ENCODE measurements at places on chromosomes 1 and 21. TPM values are rescaled to one million over a fixed set of nuclear protein-coding genes. Genes with fewer than 3 reads are reported as not detected.

- DNase-seq: no peak
Observed at GRCh38 chr1:70892930-70893329, 154.7 kb downstream of the PTGER3 start.

- no peak for DNase-seq
Observed at GRCh38 chr1:42646056-42646455, 12.2 kb upstream of the PPIH start.

The PHGDH gene
- total RNA-seq: 60.3 TPM

The FABP3 gene
- total RNA-seq: not detected

GRCh38 chr1:21280011-21280471, 10.2 kb downstream of the ECE1 start:
- no peak for DNase-seq

DNA sequence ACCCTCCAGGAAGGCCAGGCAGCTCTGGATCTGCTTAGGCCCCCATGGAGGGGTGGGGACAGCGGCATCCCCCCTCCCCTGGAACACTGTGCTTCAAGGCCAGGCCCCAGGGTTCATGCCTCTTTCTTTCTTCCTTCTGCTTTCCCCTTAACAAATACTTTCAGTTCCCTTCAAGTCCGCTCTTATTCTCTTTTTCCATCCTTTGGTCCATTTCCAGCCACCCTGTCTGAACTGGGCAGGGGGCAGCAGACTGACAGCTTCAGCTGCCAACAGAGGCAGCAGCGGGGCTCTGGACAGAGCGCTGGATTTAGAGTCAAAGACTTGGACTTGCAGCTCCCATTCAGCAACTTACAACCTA, 1.1 kb upstream of the CD244 start:
- no peak for DNase-seq

DNA sequence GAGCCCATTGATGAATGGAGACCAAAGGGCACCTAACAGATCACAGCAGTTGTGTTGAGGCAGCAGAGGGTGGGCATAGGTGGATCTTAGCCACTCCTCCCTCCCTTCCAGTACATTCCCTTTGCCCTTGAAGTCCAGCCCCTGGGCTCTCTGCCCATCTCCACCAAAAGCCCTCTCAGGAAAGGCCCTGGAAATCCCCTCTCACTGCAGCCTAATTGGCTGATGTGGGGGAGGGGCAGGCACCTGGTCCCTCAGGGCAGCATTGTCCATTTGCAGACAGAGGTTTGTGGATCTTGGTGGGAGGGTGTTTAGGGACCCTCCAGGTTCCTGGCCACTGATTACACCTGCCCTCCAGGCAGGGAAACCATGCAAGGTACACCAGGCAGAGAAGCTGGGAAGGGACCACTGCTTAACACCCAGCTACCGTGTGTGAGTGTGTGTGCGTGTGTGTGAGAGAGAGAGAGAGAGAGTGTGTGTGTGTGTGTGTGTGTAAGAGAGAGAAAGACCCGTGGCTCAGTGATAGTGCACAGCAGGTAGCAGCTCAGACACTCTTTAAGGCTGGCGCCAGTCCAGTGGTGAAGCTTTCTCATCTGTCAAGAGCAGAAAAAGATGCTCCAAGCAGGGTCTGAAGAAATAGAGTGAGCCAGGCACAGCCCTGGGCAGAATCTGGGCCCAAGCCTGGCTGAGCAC, 71.1 kb downstream of the MATN1 start:
- DNase-seq: no peak

DNA sequence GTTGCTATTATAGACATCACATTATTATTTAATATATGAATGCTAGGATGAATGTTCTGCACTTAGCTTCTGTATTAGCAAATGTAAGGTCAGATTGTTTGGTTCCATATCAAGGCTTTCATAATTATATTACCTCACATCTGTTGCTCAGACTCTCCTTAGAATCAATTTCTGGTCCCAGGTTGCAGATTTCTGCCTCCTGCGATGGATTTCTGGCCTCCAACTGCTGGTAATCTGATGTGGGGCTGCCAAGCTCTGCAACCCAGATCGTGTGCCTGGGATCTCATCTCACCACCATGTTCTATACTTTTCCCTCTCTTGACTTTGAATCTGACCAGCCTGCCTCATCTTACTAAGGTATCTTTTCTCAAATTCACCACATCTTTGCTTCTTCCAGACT, 25.2 kb downstream of the PLPPR5 start:
- DNase-seq: no peak

- peak; percentile 15 for DNase-seq
Observed at GRCh38 chr1:199851439-199852140, 175.9 kb upstream of the NR5A2 start.

- DNase-seq: no peak
Observed at GRCh38 chr1:82969340-82969739, 1029.6 kb downstream of the TTLL7 start.

DNA sequence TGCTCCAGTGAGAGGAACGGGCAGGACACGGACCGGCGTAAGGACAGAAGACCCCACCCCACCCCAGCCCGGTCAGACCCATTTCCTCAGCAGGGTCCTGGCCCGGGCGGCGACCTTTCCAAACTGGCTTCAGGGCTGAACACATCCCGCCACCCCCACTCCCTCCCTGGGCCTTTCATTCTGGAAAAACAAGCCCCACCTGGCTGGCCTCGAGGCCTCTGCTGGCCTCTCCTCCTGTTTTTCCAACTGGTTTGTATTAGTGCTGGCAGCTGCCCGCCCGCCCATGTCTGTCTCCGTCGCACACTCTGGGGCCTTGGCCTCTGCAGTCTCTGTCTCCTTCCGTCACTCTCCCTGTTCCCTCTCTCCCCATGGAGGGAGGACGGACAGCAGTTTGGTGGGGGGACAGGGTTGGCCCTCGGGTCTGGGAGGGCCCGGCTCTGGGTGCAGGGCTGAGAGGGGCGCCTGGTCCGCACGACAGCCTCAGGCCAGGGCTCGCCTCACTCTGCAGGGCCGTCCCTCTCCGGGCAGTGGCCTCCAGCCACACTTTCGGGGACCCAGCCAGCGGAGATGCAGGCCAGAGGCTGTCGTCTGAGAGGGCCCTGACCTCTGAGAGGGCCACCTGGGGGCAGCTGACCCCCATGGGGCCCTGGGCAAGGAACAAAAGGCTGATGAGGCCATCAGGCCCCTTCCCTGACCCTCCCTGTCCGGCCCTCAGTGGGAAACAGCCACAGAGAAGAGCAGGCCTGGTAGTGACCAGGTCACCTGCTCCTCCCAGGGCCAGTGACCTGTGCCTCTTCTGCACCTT, 1.5 kb upstream of the MXRA8 start:
- no peak for DNase-seq

DNA sequence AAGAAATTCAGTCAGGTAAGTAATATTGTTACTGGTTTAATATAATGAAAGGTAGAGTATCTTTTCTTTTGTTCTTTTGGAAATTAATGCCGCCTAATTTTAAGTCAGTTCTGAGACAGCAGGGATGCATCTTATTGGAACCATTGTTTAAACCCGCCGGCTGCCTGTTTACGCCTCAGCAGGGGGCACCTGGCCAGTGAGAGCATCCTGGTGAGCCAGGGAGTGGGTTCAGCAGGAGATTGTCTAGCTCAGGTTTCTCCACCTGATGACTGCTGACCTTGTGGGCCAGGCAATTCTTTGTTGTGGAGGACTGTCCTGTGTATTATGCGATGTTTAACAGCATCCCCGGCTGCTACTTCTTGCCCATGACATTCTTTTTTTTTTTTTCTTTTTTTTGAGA, 30.2 kb downstream of the CHAF1B start:
- DNase-seq: no peak

The ADAM30 gene
- not detected for total RNA-seq

- no peak for DNase-seq
Observed at GRCh38 chr1:202568410-202568809, 141.8 kb downstream of the SYT2 start.

DNA sequence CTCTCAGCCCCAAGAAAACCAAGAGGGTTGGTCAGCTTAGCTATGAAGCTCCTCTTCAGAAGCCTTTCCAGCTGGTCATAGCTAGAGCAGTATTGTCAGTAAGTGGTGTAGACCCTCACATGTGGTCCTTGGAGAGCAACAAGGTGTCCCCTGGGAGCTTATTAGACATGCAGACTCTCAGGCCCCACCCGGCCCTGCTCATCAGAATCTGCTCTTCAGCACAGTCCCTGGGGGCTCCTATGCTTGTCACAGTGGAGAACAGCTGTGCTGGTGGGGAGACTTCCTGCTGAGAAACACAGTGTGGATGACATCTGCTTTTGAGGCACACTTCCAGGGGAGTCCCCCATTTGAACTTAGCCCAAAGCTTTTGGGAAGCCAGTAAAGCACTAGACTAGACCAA, 21.9 kb upstream of the NEK2 start:
- DNase-seq: no peak

The HHAT gene
- 0.46 TPM for total RNA-seq
